Stimulated activated CD8-positive, alpha-beta memory T cell treated with anti-CD3 and anti-CD28 coated beads, Interleukin-15, amount 100 ng/mL, for 24 hours (primary cell): ENCODE measurements at places on chromosomes 4 and X.

- no peak for DNase-seq
These were observed 236.0 kb upstream of the SLIT2 start for GRCh38 chr4:20015636-20016224.

DNA sequence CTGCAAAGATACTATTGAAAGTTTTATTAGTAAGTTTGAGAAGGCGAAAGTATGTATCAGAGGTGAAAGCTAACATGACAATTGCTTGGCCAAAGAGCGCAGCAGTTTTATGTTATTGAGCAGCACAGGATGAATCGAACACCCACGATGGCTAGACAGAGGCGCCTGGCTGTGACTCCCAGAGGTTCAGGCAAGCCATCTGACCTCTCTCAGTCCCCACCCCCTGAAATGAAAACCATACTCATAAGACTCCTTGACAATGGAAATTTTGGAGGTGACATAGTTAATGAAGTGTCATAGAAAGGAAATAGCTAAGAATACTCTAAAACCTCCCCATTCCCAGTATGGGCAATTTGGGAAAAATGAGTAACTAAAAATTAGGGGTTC is 70.6 kb downstream of the MGST2 start:
- DNase-seq = no peak

DNA sequence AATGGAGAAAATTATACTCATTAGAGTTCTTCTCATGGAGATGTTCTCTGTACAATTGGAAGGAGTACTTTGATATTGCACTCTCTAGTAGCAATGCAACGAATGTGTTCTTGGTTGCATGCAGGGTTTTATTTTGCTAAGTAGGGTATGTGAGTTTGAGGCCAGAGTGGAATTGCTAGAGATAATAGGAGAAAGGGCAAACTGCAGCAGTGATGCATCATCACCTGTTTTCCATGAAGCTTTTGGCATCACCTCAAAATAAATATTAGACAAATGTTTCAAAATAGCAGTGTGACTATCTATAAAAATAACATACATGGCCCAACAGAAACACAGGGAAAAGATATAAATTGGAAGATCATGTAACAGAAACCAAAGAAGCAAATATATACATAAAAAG is 93.3 kb downstream of the TIGD2 start:
- no peak for DNase-seq

DNA sequence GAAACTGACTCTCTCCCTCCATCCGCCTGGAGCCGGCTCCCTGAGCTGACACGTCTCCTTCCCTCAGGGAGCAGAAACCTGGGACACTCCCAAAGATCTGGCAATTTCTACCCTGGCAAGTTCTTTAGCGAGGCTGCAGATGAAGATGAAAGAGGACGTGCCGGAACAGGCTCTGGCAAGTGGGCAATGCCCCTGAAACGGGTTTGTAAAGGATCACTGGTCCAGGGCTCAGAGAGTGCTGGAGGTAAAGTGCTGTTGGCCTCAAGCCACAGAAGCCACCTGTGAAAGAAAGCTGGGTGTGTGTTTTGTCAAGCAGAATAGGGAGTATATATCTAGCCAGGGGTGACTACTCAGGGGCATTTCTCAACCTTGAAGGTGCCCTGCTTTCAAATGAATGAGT is 131.4 kb upstream of the ATP6AP2 start:
- DNase-seq = no peak

DNA sequence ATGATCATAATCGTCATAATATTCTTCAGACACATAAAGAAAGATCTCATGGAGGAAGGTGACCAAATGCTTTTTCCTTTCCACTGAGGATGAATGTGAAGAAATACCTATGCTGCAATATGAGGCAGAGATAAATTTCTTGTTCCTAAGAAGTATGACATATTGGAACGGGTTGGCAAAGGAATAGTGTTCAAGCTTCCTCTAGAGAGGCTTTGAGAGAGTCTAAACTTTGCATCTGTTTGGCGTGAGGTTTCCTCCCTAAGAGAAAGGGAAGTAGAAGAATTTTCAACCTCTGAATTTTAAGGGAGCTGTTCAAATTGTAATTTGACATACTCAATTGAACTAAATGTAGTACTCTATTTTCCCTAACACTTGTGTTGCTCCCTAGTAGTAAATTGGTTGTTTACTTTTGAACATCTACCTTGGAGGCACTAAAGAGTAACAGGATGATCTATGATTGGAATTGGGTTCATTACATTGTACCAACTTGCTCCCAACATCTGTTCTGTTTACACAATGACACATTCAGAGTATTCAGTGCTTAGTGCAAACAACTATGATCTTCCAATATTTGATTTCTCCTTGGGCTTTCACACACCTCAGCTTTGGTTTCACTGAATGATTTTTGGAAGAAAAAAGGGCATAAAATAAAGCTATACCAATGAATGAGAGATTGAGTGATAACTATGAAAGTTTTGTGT is 122.0 kb downstream of the CORIN start:
- no peak for DNase-seq
